ENCODE measurements at places on chromosomes 7 and 10. TPM values are rescaled to one million over a fixed set of nuclear protein-coding genes. Genes with fewer than 3 reads are reported as not detected.

The HOXA10 gene
- total RNA-seq, result 11.2 TPM

The GOLGA7B gene
- total RNA-seq, result 4.6 TPM

The RBM20 gene
- 0.67 TPM for total RNA-seq

The CYP2C8 gene
- 0.49 TPM for total RNA-seq

The CARD11 gene
- 3.9 TPM for total RNA-seq

The ZNF775 gene
- total RNA-seq, result 11.1 TPM

The CAMK1D gene
- total RNA-seq, result 27.1 TPM

The NPFFR1 gene
- 4.8 TPM for total RNA-seq

The SPDYE18 gene
- total RNA-seq, result 1.5 TPM

The AKR1B15 gene
- total RNA-seq, result 1.3 TPM

The ACTR1A gene
- total RNA-seq, result 84.3 TPM

DNA sequence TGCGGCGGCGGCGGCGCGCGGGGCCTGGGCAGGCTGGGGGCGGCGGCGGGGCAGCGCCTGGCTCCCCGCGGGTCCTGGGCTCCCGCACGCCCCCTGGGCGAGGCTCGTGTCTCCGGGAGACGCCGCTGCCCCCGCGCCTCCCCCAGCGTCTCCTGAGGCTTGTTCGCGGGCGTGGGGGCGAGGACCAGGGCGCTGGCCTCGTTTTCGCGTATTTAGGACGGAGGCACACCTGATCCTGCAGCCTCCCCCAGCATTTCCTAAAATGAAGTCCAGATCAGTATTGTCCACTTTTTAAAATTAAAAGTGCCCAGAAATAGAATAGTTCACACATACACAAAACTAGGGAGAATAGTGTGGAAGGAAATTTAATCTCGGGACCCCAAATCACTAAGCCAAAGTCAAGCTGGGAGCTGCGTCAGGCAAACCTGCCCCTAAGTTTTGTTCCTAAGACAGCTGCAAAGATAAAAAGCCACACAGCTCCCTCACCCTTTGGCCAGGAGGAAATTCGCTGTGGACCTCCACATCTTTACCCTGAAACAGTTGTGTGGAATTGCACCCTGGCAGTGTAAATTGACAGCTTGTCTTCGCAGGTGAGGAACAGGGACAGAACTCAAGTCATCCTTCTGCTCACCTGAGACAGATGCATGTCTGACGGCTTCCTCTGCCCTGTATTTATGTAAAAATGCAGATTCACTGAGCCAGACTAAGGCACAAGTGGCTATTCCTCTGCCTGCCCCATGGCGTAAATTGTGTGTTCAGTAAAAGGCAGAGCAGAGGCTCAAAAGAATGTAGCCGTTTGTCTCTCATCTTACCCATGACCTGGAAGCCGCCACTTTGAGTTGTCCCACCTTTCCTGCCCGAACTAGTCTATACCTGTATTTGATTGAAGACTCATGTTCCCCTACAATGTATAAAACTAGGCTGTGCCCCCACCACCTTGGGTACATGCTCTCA lies 740 bp downstream of the GALNT11 start:
- no peak for DNase-seq

DNA sequence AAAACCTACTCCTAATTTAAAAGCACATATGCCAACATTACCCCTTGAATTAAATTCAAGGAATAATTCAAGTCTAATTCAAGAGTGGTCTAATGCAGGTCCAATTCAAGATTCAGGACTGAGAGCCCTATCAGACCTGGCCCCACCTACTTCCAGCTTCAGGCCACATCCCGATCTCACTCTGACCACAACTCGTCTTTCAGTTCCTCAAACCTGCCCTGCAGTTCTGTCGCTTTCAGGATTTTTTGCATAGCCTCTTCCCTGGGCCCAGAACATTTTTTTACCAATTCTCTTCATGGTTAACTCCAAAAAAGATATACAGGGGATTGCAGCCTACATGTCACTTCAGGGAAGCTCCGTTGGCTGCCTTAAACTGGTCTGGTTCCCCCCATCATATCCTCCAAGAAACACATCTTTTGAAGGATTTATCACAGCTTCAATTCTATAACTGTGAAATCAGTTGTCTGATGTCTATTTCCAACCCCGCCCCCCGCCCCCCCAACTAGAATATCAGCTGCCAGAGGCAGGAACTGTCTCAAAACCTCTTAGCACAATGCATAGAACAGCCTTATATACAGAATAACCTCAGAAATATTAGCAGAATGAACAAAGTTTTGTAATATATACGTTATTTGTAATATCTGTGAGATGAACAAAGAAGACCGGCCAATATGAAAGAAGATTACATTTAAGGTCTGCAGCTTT lies 20.8 kb downstream of the CCDC6 start:
- no peak for DNase-seq

DNA sequence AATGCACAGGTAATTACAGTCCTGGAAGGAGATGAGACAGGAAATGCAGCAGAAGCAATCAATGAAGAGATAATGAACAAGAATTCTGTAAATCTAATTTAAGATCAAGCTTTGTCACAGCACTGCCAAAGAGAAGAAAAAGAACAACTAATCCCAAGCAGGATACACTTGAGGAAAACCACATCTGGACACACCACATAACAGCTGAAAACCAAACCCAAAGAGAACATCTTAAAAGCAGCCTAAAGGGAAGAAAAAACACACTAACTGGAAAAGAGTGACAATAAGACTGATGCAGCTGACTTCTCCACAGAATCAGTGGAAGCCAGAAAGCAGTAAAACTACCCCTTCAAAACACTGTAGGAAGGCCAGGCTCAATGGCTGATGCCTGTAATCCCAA lies 10.2 kb downstream of the CYTH3 start:
- no peak for DNase-seq

DNA sequence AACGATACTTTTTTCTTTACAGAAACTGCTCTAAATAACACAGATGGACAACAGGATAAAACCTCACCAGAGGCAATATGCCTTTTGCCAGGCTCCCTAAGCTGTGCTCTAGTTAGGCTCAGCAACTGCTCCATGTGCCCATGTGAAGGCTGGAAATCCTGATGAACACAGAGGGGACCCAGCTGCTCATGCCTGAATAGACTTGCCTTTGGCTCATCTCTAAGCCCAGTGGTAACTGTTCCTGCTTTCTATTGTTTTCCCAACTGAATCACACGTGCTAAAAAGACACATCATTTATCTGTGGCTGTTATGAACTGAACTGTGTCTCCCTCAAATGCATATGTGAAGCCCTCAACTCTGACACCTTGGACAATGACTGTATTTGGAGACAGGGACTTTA lies 110.4 kb downstream of the RNF216 start:
- no peak for DNase-seq

- no peak for DNase-seq
Measured at GRCh38 chr10:6595499-6595898, 15.4 kb upstream of the PRKCQ start.

DNA sequence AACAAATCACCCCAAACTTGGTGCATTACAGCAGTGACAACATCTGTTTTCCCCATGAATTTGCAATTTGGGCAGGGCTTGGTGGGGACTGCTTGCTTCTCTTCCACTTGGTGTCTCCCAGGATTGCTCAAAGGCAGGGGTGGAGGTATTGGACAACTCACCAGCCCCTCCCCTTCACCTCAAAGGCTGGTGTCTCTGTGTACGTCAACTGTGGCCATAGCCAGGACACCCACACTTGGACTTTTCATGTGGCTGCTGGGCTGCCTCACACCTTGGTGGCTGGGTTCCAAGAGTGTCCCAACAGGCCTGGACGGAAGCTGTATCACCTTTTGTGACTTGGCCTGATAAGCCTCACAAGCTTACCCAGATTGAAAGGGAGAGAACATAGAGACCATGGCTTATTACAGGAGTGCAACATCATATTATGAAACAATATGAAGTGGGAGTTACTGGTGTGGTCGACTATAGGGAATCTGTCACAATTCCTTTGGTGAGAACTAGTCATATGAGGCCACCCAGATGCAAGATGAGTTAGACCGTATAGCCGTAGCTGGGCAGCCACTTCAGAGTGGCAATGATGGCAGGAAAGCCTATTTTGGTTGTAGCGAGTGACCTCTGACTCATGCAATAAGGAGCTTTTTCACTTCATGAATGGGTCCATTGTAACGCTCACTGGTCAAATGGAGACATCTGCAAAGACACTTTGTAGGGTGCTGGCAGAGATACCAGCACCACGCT lies 187.6 kb upstream of the ITGB1 start:
- no peak for DNase-seq

DNA sequence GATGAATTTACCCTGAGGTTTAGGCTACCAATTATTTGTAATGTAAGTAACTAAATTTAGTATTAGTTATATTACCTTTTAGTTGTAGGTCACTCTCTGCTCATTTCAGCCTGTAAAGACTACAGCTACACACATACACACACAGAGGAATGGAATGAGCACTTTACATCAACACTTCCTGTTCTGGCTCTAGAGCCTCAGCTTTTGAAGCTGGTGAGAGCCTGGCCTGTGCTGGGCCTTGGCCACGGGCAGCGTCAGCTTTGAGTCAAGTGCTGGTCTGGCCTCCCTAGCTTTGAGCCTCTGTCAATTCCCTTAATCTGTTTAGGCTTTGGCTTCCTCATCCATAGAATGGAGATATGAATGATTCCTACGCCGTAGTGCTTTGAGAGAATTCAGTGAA lies 141.7 kb downstream of the EGFR start:
- DNase-seq, result no peak

GRCh38 chr7:92412745-92413144 lies 34.5 kb upstream of the GATAD1 start:
- no peak for DNase-seq

DNA sequence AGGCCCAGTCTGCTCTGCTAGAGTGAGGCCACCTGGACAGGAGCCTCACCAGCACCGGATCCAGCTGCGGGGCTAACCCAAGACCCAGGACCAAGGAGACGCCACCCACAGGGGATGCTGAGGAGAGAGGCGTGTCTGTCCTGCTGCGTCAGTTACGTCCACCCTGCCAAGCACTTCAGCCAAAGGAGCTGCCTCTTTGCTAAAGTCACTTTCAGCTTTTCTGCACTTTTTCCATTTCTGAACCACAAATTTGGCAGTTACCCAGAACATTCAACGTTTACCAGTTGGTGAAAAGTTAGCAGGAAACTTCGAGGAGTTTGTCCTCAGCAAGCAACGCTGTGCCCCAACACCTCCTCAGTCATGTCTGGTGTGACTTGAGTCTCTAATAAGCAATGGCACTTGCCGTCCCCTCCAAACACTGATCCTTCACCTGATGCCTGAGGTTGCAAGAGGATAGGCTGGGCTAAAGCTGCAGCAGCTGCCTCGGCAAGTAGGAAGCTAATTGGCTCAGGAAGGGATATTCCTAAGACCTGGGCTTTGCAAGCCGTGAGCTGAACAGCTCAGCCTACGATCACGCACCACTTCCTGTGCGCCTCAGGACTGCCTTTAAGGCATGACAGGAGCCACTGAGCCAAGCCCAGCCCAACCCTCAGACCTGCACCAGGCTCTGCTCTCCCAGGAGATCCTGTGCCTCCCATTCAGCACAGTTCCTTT lies 40.1 kb downstream of the KCNH2 start:
- peak; percentile 51 for DNase-seq

DNA sequence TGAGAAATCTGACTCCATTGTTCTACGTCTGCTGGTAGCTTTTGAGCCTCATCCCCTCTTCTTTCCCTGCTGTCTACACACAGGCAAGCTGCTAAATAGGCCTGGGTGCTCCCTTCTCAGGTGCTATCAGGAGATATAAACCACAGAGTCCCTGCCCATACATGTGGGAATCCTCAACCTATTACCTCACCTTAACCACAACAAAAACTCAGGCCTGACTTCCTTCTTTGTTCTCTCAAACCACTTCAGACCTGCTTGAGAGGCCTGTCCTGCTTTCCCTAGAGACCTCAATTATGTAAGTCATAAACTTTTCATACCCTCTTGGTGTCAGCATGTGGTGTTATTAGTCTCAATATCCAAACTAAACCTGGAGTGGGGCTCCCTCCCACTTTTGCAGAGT lies 75.0 kb upstream of the MAGI2 start:
- no peak for DNase-seq

DNA sequence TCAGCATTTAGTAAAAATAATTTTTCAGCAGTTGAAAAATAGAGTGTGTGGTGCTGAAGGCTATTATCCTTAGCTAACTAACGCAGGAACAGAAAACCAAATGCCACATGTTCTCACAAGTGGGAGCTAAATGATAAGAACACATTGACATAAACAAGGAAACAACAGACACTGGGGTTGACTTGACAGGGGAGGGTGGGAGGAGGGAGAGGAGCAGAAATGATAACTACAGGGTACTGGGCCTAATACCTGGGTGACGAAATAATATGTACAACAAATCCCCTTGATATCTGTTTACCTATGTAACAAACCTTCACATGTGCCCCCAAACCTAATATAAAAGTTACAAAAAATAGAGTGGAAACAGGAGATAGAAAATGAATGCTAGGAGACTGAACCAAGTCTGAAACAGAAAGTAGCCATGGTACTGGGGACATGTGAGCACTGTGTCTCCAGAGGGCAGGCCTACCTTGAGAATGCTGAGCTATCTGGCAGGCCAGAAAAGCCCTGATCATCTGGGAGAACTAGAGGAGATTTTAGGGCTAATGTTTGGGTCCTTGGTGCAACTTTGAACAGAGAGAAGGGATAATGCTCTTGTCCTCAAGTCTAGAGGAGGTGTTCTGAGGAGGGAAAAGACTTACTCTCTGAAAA lies 4.7 kb upstream of the EFCAB10 start:
- DNase-seq, result no peak

DNA sequence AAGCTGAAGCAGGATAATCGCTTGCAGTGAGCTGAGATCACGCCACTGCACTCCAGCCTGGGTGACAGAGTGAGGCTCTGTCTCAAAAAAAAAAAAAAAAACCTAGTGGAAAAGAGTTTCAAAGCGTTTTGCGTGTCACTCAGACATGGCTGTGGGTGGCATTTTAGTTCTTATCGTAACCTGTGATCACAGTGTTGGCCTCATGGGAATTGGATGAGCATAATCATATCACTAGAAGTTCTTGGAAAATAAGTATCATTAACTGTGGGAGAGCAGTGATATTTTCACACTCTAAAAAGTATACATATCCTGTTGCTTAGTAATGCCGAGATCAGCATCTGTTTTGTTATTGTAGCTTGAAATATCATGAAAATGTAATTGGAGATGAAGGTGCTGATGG lies 92.6 kb downstream of the CREM start:
- no peak for DNase-seq

- DNase-seq, result no peak
Measured at GRCh38 chr7:34165927-34166550, 260.7 kb downstream of the BMPER start.

- DNase-seq, result no peak
Measured at GRCh38 chr7:151847681-151848081, 29.2 kb downstream of the PRKAG2 start.

DNA sequence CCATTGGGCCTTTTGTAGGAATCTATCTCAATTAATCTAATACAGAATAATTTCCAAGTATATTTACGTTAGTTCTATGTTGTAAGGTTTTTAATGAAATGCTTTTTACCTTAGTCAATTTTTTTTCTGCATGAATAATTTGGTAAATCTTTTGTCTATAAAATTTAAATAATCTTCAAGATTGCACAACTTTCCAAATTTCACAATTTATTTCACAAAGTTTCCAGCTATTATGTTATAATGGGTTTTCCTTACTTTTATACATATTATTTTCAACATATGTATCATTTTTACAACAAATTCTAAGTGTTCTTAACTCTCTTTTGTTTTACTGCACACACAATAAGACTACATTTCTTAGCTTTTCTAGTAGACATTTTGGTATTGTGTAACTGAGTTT lies 470.7 kb downstream of the ETV1 start:
- DNase-seq, result no peak

All from sciatic nerve (tissue), 2 donors.